ENCODE measurements at places on chromosomes 13 and 19.

GRCh38 chr13:97387890-97388289 lies 46.1 kb upstream of the RAP2A start:
- no peak for DNase-seq

DNA sequence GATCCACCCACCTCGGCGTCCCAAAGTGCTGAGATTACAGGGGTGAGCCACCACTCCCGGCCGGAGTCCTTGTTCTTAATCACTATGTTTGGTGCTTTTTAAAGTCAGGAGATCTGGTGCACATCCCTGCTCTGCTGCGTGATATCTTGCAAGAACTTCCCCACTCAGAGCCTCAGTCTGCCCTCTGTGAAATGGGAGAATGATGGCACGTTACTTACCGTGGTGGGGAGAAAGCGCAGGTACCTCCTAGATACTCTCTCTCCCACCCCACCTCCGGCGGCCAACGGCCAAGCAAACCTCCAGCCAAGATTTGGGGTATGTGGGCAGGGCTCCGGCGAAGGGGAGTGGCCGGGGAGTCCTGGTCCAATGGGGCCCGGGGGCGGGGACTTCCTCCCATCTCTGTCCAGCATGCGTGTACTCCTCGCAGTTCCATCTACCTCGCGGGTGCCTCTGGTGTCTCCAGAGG lies at the start of gene RYR1:
Gene RYR1, plus strand, starts transcription at position 424 of the 466 bp plus-strand sequence. CDS start 139 bp downstream, outside the sequence.
- DNase-seq = no peak

- DNase-seq = no peak
Measured at GRCh38 chr19:46303691-46304397, 7.0 kb downstream of the HIF3A start.

DNA sequence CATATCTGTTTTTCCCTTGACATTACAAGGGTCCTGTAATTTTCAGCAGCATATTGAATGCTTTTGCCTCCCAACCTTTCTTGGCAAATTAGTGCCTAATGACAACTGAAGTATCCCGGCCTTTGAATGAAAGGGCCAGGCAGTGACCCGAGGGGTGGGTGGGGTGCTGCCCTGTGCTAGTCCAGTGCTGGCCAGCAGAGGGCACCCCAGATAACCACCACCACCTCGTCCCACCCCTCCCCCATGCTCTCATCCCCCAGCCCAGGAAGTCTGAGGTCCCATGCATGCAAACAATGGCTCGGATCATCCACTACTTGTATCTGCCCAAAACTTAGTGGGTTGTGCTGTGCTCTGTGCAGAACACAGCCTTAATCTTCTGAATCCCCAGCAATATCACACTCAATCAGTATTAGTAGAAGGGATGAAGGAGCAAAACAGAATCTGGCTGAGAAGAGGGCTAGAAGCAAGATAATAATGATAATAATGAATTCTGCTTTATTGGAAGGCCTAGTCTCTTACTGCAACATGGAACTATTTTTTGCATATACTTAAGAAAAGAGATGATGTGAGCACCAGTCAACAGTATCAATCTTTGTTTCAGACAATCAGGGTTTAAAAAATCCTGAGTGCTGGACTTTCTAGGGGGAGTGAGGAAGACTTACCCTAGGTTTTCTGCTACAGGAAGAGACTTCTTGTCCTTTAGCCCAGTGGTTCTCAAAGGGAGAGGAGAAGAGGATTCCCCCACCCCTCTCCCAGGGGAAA lies 3.8 kb downstream of the ATP12A start:
- peak; percentile 22 for DNase-seq

- peak; percentile 62 for DNase-seq
Measured at GRCh38 chr19:35248310-35249145, at the start of gene LSR. Gene LSR (plus strand): TSS chr19:35249002. CDS start chr19:35249023, 21 bp downstream.

DNA sequence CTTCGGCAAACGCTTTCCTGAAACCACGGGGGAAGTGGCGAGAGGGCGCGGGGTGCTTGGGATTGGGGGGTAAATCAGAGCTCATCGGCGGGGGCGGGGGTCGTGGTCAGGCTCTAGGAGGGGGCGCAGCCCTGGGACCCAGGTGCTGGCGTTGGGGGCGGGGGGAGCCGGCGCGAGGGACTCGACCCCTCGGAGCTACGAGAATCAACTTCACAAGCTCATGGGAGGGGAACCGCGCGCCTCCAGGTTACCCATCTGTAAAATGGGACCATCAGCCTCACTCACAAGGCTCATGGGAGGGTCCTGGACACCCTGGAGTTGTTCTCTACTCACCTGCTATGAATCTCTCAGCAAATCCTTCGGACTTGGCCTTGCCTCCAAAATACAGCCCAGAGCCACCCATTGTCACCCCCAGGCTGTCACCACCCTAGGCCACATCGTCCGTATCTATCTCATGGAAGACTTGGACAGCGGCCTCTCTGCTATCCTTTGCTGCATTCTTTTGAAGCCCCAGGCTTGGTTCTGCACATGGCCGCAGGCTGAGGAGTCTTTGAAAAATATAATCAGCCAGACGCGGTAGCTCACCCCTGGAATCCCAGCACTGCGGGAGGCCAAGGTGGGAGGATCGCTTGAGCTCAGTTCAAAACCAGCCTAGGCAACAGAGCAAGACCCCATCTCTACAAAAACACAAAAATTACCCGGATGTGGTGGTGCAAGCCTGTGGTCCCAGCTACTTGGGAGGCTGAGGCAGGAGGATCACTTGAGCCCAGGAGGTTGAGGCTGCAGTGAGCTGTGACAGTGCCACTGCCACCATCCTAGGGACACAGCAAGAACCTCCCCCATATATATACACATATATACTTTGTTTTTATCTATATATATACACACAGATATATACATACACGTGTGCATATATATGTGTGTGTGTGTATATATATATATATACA lies 939 bp upstream of the RANBP3 start:
- no peak for DNase-seq
